ENCODE measurements at places on chromosomes 5 and 9. TPM values are rescaled to one million over a fixed set of nuclear protein-coding genes. Genes with fewer than 3 reads are reported as not detected.

DNA sequence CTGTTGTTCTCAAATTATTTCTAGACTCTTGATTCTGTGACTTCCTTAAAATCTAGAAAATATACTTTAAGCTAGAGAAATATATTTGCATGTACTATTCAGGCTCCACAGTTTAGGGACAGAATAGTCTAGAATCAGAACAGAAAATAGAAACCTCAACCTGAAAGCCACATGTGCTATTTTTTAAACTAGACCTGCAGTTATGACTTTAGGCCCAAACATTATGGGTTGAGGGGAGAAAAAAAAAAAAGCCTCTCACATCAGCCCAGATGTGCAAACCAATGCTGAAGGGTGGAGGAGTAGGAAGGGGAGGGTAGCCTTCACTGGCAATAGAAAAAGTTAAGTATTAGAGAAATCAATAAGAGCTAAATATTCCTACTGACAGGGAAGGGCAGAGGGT, 35.7 kb downstream of the ELL2 start:
- DNase-seq = no peak

- no peak for DNase-seq
Observed at GRCh38 chr5:111494355-111494999, 17.9 kb downstream of the STARD4 start.

DNA sequence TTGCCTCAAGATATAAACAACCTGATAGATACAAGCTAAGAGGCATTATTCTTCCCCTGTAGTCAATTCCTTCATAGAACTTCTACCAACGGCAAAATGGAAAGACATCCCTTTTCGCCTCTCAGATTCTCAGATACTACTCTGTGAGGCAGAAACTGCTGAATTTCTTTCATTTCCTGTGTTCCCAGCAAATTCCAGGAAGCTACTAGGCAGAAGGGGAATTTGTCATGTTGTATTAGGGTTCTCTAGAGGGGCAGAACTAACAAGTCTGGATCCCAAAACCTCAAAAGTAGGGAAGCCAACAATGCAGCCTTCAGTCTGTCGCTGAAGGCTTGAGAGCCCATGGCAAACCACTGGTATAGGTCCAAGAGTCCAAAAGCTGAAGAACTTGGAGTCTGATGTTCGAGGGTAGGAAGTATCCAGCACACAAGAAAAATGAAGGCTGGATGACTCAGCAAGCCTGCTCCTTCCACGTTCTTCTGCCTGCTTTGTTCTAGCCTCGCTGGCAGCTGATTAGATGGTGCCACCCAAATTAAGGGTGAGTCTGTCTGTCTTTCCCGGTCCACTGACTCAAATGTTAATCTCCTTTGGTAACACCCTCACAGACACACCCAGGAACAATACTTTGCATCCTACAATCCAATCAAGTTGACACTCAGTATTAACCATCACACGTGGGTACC, 15.2 kb downstream of the RNF180 start:
- DNase-seq = no peak

DNA sequence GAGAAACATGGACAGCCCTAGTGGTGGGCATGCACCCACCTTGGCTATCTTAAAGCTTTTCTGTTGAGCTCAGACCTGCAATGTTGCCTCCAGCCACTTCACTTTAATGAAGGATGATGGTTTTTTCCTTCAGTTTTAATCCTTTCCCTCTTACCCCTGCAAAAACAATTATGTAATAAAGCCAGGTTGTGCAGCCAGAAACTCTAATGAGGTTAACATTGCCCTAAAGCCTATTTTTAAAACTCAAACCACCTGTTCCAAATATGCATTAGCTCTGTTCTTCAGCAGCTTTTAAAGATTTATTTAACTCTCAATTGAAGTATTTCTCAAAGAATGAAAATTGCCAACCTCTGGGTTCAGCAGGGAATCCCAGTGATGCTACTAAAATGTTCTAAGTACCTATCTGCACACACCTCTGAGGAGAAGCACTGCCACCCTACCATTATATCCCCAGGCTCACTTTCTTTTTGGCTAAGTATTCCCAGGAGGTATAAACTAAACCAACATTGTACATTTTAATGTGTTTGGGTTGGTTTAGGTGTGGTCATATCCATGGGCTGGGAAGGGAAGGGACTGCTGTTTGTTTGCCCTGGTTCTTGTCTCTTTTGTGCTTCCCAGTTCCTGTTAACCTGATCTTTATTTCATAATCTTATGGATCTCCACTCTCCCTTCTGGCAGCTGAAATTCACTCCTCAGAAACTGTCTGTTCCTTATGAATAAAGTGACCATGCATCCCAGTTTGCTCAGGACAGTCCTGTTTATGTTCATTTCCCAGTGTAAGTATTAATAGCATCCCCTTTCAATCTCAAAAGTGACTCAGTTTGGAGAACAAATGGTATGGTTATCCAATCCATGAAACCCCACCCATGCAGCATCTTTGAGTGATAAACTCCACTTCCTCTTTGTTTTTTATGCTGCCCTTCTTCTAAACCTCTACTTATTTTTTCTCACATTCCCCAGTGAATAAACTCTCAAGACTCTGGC, 251.7 kb downstream of the RAB3C start:
- DNase-seq = no peak

DNA sequence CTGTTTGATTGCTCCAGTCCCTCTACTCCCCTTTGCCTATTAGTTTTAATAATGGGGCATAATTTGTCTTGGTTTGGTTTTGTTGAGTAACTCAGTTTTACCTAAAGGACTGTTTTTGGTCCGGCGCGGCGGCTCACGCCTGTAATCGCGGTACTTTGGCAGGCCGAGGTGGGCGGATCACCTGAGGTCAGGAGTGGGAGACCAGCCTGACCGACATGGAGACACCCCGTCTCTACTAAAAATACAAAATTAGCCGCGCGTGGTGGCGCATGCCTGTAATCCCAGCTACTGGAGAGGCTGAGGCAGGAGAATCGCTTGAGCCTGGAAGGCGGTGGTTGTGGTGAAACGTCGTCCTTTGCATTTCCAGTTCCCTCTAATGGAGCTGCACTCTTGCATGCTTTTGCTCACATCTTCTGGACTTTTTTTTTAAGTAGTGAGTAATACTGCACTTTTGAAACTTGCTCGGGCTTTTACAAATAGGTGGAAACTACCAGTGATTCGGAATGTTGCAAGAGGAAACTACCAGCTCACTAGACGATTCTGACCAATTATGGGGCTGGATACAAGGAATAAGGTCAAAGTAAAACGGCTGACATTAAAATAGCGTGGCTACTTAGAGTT, 721 bp upstream of the MAML1 start:
- DNase-seq = peak; percentile 25

GRCh38 chr5:160679567-160680309, 172.3 kb downstream of the ATP10B start:
- DNase-seq = no peak

Gene ABCA1
- 6.9 TPM for total RNA-seq

Gene PCDHGA5
- total RNA-seq = 6.4 TPM

Data from heart left ventricle (tissue), 16 donors.